ENCODE measurements at places on chromosomes 5 and 9.

GRCh38 chr9:96874947-96875460 is 20.7 kb upstream of the ZNF782 start:
- no peak for DNase-seq

- no peak for DNase-seq
Observed at GRCh38 chr5:38540314-38540713, 16.1 kb downstream of the LIFR start.

GRCh38 chr5:81826128-81826527 is 75.2 kb upstream of the SSBP2 start:
- no peak for DNase-seq

GRCh38 chr5:97529354-97529985 is 346.4 kb upstream of the RIOK2 start:
- no peak for DNase-seq

DNA sequence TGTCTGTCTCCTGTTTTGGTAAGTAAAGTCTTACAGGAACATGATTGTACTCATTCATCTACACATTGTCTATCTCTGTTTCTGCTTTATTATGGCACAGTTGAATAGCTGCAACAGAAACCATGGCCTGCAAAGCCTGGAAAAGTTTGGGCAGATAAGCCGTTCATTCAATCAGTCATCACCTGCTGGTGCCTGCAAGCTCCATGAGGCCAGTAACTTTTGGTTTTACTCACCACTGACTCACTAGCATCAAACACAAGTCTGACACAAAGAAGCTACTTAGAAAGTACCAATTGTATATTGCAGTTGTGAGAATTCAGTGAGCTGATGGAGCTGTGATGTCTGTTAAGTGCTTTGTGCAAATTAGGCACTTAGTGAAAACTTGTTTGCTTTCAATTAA is 373.6 kb upstream of the SGCD start:
- DNase-seq, result no peak

DNA sequence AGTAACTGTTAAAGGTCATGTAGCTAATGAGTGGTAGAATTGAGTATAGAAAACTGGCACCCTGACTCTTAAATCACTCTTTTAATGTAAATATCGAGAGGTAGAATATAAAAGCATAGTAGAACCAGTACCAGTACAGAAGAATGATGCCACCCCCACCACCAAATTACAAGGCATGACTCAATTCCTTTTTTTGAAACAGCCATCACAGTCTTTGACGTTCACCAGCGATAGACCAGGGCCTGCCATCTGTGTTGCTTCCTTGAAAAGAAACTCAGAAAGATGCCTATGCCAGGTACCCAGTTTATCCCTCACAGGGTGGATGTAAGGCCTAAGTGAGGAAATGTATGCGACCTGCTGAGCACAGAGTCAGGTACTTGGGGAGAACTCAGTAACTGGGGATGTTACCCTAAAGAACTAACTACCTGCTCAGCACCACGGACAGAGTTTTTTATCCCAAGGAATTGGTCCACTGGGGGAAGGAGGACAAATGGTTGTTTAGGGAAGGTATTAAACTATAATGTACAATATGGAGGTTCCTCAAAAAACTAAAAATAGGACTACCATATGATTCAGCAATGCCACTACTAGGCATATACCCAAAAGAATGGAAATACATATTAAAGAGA is 116.5 kb downstream of the BRINP1 start:
- DNase-seq, result no peak

DNA sequence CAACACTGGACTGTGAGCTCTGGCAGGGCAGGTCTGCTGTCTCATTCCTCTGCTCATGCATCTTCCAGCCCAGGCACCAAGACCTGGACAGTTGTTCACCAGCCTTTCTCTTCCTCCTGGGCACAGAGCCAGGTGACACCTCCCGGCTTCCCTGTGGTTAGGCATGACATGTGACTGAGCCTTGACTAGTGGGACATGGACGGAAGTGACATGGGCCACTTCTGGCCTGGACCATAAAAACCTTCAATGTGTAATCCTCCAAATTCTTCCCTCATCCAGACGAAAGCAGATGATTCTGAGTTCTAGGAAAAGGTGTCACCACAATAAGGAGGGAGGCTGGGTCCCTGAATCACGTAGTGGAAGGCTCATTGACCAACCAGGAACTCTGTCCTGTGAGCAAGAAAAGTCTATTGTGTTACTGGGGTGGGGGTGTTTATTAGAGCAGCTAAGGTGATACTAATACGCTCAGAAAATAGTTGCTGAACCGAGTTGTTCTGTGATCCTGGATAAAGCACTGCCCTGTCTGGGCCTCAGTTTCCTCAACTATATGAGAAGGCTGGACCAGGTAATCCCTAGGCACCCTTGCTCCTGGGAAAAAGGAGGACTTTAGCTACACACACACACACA is 26.6 kb upstream of the CRB2 start:
- DNase-seq, result peak; percentile 64

DNA sequence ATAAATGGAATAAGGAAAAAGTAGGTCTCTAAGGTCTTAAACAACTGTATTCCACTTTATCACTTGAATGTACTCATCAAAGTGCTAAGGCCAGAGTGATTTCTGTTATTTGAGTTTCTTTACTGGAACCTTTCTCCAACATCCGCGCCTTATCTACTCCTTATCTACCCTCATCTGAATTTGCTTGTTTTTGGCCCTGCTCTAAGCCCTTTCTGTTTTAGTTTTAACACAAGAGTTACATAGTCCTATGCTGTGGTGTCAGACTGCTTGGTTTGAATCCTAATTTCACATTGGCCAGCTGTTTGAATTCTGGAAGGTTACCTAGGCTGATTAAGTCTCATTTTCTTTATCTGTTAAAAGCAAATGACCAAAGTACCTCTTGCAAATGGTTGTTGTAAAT is 128.3 kb downstream of the PCSK5 start:
- no peak for DNase-seq

GRCh38 chr5:136115183-136115865 is 17.3 kb upstream of the SMAD5 start:
- DNase-seq, result no peak

- no peak for DNase-seq
Observed at GRCh38 chr9:135344915-135345500, 134.6 kb upstream of the PPP1R26 start.

GRCh38 chr5:89106480-89106879 is 223.5 kb upstream of the MEF2C start:
- peak; percentile 71 for DNase-seq

- DNase-seq, result no peak
Observed at GRCh38 chr5:148416921-148417320, 33.2 kb downstream of the FBXO38 start.

DNA sequence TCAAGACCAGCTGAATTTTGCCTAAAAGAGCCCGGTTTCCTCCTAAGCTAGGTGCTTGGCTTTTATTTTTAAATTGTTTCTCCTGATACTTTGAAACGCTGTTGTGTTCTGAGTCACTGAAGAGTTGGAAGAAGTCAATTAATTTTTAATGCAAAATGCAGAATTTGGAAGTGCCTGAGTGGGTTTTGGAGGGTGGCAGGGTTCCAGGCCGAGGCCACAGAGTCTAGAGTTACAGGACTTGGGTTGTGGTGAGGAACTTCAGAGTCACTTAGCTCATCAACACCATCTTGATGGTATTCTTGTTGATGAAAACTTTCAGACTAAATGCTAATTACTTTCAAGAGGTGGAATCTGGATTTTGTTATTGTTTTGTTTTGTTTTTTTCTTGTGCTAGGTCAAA is 130.6 kb downstream of the PDZD2 start:
- no peak for DNase-seq

DNA sequence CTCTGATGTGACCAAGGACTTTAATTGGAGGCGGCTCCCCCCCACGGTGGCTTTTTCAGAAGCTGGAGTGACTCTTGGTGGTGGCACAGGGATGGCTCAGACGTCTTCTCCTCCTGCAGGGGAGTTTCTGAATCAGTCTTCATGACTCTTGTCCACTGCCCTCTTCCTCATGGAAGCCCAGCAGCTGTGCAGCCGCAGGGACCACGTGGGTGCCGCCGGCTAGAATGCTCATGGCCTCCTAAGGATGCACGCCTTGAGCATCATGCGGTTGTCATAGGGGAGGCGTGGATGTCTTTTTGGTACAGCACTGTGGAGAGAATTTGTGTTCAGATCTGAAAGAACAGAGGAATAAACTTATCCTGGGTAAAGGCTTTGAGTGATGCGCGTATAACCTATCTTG is 1.3 kb downstream of the TEX53 start:
- no peak for DNase-seq

DNA sequence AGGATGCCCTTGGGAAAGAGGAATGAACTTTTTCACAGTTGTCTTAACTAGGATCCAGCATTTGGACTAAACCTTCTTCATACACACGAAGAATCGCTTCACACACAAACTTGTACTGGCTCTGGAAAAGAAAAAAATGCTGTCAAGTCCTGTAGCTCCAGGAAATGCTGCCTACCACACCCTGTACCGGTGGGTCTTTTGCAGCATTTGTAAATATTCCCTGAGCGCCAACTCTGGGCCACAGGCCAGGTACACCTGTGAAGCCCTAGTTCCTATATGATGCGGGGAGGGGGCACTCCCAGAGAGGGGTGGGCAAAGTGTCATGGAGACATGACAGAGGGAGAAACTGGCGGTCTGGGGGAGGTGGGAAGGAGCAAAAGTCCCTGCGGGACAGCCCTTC is 58.7 kb upstream of the EPB41L4B start:
- DNase-seq, result no peak

GRCh38 chr9:91534374-91534773 is 110.7 kb upstream of the NFIL3 start:
- no peak for DNase-seq

DNA sequence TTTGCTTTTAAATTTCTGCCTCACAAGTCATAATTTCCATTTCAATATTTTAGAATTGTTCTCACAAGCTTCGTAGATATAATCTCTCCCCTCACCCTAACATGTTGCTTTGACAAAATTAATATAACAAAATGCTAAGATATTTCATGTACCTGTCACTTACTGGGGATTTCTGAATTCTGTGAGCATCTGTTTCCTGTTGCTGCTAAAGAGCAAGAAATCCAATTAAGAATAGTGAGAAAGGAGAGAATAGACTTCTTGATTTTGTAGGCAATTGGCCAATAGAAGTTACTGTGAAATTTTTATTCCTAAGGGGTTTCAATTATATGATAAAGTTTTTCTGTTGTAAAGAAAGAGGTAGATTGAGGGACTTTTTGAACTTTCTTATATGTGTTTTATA is 796.5 kb upstream of the ARRDC3 start:
- DNase-seq, result no peak

GRCh38 chr5:136814619-136815378 is 449.5 kb upstream of the TRPC7 start:
- DNase-seq, result no peak

GRCh38 chr5:127111112-127111511 is 37.8 kb upstream of the C5orf63 start:
- no peak for DNase-seq

DNA sequence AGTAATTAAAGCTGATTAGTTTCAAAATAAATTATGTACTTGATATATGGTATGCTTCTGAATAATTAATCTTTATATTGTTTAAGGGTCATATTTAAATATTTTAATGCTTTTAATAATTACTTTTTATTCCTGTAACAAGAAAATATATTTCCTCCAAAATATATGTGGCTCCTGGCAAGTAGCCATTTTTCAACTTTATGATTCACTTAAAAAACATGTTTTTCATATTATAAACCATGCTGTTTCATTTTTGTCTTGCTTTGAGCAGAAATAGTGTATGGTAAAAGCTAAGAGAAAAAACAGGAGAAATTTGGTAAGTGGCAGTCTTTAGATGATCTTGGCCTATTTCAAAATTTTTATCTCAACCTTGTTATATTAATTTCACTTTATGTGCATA is 14.6 kb downstream of the SPATA9 start:
- DNase-seq, result no peak

DNA sequence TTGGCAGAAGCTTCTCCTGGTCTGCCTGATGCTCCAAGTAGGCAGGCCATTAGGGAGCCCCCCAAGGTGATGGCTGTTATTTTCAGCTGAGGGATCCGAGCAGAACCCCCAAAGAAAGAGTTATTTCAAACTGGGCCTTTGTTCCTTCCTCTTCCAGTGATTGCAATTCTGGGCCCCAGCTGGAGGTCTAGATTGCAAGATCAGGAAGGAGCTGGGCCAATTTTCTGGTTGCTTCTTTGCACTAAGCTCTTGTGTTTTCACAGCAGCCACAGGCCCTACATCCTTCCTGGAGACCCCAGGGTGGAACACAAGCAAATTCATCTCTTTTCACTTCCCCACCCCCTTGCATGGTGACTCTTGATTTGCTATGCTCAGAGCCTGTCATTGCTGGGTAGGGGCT is 215.0 kb downstream of the SEMA6A start:
- DNase-seq, result no peak

DNA sequence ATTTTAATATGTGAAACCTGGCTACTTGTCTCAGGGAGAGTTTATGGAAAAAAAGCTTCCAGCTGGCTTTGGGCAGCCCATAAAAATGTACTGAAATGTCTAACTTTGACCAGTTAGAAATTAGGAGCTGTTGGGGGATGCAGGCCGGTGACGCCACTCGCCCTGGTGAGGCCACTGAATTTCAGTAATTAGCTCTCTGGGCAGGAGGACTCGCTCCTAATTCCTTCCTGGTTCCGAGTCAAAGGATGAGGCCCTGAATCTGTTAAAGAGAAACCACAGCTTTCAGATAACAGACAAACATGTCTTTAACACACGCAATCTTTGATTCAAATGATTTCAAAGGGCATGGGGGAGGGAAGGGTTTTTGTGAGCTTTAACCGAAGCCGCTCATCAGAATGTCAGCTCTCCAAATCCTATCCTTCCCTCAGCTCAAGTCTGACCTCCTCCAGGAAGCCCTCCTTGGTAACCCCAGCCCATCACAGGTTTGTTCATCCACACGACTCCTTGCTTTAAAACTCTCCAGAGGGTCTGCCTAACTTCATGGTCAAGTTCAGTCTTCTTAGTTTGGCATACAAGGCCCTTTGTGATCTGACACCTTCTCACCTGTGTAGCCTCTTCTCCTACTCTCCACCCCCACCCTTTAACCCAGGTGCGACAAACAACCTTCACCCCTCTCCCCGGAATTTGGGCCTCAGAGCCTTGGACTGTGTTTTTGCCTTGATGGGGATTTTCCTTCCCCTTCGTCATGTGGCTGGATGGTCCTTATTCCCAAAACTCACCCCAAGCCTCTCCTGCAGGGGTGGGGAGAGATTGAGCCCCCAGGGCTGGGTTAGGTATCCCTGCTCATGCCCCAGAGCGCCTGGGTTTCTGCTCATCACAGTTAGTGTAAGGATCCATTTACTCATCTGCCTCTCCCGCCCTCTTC is 13.6 kb upstream of the PHF19 start:
- no peak for DNase-seq

DNA sequence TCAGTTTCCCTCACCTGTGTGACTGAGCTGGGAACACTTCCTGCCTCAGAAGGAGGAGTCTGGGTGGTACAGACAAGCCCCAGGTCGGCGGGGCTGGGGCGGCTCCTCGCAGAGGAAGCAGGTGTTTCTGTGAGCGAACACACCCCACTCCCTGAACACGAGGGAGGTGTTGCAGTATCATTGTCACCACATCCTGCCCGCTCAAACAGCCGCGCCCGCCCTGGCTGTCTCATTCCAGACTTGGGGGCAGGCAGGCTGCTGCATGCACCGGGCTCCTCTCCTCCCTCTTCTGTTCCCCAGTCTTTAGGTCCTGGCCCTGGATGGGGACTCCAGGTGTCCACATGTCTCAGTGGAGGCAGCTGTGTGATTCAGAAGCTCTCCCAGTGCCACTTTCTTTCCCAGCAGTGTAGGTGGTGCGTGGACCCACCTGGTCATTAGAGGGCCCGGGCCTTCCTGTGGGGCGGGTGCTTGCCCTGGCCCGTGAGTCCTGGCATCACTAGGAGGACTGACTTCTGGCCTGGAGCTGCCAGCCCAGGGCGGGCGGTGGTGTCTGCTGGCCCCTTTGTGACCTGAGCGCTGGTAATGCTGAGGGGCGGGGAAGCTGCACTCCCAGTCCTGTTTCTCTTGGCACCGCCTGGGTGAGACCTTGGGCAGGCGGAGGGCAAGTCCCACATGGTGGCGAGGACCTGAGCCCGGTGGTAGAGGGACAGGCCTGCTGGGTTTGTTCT is 18.3 kb upstream of the PHYHD1 start:
- DNase-seq, result no peak

All from suppressor macrophage treated with lipopolysaccharide for 4 hours (primary cell).